ENCODE measurements at places on chromosomes 4 and X.

DNA sequence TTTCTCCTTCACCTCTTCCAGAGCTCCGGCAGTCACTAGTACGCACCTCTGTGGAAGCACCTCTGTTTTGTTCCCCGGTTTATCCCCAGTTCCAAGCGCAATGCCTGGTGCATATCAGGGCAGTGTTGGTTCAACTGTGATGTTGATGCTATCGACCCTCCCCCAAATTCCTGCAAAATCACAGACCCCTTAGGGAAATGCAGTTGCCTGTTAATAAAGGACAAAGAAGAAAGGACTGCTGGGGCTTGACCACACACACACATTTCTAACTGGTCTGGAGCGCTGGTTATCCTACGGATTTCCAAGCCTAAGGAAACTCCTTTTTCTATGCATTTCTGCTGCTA, 530 bp upstream of the NMU start:
- DNase-seq: no peak

GRCh38 chrX:14489437-14489836, 39.9 kb upstream of the GLRA2 start:
- no peak for DNase-seq

DNA sequence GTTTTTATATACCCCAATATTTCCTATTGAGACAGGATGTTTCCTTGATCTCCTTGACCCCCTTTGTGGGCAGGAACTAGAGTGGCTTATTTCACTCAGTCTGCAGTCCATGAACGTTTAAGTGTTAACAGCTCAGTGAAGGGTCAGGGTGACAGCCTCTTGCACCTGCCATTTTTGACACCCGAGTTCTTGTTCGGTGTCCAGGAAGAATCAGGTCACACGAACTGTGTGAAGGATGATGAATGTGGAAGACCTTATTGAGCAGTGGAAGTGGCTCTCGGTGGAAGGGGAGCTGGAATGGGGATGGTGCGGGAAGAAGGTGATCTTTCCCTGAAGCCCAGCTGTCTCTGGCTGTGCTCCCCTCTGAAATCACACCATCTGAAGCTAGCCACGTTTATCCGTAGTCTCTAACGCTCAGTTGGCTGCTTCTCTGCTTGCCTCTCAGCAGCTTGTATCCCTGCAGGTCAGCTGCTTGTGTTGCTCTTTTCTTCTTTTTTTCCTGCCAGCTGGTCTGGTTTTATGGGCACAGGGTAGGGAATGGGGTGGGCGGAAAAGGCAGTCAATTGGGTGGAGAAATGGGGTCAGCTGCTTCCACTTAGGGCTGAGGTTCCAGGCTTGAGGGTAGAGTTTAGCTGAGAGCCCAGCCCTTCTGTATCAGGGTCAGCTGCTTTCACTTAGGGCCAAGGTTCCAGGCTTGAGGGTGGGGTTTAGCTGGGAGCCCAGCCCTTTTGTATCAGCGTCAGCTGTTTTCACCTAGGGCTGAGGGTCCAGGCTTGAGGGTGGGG, 29.0 kb upstream of the CCNG2 start:
- no peak for DNase-seq

- DNase-seq: no peak
These were observed 347.8 kb upstream of the FRG1 start for GRCh38 chr4:189592890-189593289.

- no peak for DNase-seq
These were observed at the start of gene BTK for GRCh38 chrX:101385795-101386541. TSS of gene BTK (minus strand) at chrX:101386191. CDS start at chrX:101375284, 10,907 bp downstream.

DNA sequence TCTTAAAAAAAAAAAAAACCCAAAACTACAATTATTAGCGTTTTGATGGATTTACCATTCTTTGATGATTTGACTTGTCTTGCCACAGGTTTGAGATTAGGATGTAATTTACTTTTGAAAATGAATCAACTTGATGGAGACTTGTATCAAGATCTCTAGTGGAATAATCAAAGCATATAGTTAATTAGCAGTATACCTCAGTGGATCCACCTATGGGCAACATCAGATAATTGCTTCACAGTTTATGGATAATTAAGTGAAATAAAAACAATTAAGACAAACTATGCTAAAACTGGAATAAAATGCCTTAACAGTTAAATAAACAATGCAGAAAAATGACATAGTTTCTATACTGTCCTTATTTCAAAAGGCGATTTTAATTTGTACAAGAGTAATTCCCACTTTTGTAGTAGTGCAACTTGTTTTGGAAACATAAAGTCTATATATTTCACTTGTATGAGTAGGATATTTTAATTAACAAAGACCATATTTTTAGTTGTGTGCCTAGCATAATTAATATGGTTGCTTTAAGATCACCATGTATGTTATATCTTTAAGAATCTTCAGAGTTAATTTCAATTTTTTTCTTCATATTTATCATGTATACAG, 4.2 kb downstream of the CPEB2 start:
- no peak for DNase-seq

DNA sequence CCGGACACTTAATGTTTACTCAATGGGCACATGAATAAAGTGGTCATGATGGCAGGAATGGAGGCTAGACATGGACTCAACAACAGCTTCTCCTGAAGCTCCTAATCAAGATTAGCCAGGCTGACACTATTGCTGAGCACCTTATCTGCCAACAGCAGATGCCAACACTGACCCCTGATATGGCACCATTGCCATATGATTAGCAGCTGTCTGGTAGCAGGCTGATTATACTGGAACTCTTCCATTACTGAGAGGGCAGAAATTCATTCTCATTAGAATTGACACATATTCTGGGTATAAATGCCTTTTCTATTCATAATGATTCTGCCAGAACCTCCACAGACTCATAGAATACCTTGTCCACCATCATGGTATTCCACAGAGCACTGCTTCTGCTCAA, 18.4 kb upstream of the AFF1 start:
- DNase-seq: no peak

- no peak for DNase-seq
These were observed 77.7 kb downstream of the CC2D2A start for GRCh38 chr4:15547392-15547791.

GRCh38 chr4:2256781-2257191, 5.1 kb downstream of the MXD4 start:
- no peak for DNase-seq

DNA sequence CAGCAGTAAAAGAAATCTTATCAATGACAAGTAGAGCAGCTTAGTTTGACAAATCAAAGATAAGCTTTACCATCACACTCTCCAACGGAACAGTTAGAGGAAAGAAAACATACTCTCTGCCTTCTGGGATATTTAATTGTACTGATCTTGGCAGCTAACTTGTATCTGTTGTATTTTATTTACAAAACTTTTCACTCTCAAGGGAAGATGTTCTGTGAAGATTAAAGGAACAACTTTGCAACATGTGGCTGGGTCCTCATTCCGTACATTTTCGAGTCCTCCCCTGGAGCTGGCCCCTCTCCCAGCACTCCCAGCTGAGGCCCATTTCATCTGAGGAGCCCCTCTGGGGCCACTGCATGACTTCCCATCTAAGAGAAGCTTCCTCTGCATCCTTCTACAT, 74.4 kb downstream of the RPS3A start:
- DNase-seq: no peak

- no peak for DNase-seq
These were observed 1.8 kb downstream of the IL15 start for GRCh38 chr4:141638230-141638629.

GRCh38 chr4:164615964-164616363, 138.0 kb upstream of the SMIM31 start:
- no peak for DNase-seq

DNA sequence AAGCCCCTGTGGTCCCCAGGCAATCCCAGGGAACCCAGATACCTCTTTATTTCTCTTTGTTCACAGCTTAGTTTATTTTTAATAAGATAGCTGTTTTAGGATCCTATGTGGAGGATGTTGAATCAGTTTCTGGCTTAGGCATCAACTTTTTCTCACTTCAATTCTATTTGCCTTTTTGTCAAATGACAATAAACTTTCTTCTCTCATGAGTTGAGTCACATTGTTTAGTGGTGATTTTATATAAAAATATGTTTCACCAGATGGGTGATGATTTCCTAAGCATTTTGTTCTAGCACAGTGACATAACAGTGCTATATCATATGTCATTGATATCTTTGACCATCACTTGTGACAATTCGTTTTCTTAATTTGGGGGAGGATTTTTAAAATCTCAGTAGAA, 198.1 kb upstream of the PUDP start:
- no peak for DNase-seq

DNA sequence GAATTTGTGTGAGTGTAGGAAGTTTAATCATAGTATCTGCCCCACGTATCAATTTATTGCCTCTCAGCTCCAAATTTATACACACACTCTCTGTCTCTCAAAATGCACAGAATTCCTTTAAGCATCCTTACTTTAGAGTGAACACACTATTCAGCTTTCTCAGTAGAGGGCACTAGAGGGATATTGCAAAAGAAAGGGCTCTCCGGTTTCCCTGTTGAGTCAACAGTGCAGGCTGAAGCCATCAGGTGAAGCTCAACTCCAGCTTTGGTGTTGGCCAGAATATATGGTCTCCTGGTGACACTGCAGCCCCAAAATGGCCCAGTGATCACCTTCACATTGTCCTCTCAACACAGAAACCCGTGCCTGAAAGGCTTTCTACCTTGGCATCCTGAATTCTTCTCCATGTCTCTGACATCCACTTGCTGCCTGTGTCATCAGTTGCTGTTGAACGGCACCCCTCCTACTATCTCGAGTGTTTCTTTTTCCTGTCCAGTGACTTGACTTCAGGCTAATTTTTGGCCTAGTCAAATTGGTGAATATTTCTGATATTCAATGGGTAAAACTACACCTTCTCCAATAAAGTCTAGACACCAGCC, 670.5 kb downstream of the GABRG1 start:
- DNase-seq: no peak

GRCh38 chr4:73599182-73599581, 21.1 kb downstream of the RASSF6 start:
- no peak for DNase-seq

DNA sequence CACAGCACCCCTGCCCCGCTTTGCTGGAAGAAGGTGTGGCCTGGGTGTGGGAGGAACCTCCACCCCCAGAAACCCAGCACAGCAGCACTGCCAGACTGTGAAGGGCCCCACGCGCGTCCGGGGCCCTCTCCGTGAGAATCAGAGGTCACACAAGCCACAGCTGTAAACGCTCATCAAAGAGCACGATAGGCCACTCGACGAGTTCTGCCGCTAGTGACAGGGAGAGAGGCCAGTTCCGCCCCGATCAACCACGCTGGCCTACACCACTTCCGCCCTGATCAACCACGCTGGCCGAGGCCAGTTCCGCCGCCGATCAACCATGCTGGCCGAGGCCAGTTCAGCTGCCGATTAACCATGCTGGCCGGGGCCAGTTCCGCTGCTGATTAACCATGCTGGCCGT, 25.9 kb upstream of the ADRA2C start:
- no peak for DNase-seq

- no peak for DNase-seq
These were observed 97.6 kb upstream of the ARSJ start for GRCh38 chr4:114076899-114077570.

- DNase-seq: no peak
These were observed 26.7 kb upstream of the GTPBP6 start for GRCh38 chrX:345020-345925.

DNA sequence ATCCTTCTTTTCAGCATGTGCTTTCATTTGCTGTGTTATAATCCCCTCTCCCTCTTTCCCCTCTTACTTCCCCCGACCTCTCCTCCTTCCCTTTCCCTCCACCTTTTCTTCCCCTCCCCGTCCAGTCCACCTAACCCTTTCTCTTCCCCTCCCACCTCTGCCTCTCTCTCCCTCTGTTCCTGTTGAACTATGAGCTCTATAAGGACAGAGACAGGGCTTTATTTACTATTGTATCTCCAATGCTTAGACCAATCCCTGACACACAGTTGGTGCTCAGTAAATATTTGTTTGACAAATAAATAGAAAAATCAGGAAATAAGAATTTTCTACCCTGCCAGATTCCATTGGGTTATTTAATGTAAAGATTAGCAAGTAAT, 60.8 kb downstream of the EGF start:
- DNase-seq: no peak

Measured in stimulated activated CD8-positive, alpha-beta memory T cell treated with anti-CD3 and anti-CD28 coated beads, Interleukin-15, amount 100 ng/mL, for 48 hours (primary cell).